HCEC 1CT (cell line): ENCODE measurements at places on chromosomes 11 and 22.

- peak; percentile 30 for DNase-seq
Observed at GRCh38 chr11:71452199-71453036, 585 bp upstream of the NADSYN1 start.

DNA sequence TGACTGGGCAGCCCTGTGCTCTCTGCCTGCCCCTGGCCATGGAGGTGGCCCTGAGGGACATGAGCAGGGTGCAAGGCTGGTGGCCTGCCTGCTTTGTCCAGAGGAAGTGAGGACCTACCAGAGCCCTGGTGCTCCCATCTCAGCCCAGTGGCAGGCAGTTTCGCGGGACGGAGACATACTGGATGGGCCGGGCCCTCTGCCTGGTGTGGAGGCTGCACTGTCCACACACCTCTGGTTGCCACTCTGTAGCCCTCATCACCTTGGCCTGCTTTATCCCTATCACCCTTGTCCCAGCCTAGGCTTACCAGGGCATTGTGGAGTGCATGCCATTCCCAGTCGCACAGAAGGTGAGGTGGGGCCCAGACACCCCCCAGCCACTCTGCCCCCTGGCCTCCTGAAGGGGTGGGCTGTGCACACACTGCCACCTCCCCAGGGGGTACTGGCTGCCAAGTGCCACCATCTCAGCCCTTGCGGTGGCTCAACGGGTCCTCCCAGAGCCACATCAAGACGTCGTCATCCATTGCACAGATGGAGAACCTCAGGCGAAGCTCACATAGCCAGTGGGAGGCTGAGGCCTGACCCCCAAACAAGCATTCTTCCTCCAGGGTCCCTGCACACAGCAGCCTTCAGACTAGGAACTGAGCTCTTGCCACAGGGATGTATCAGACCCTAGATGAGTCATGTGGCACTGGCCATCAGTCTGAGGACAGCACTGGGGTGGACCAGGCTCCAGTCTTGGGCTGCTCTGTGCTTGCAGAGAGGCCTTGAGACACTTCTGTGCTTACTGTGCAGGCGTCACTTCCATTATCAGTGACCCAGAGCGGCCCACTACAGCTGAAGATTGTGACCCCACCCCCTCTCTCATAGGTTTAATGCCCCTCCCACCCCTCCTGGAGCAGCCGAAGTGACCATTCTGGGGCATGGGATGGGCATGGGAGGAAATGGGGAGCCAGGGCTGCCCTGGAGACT, 176.1 kb downstream of the IGLL1 start:
- no peak for DNase-seq

GRCh38 chr11:57180081-57180561, 1.6 kb upstream of the LRRC55 start:
- DNase-seq = no peak

GRCh38 chr11:62462508-62462892, 43.7 kb downstream of the SCGB1A1 start:
- DNase-seq = no peak

DNA sequence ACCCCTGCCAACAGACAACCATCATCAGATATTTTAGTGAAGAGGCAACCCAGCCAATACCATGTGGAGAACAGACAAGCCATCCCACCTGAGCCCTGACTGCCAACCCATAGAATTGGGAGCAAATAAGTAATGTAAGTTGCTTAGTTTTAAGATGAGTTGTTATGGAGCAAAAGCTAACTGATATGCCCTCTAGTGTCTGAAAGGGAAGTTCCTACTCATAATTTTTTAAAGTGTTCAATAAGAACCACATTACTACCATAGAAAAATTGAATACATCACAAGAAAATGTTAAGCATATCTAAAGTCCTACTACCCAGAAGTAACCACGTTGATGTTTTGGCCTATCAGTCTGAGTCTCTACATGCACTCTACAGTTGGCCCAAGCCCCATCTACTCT, 50.8 kb upstream of the SLC36A4 start:
- DNase-seq = peak; percentile 38

- no peak for DNase-seq
Observed at GRCh38 chr11:129644326-129644725, 171.3 kb upstream of the TMEM45B start.

DNA sequence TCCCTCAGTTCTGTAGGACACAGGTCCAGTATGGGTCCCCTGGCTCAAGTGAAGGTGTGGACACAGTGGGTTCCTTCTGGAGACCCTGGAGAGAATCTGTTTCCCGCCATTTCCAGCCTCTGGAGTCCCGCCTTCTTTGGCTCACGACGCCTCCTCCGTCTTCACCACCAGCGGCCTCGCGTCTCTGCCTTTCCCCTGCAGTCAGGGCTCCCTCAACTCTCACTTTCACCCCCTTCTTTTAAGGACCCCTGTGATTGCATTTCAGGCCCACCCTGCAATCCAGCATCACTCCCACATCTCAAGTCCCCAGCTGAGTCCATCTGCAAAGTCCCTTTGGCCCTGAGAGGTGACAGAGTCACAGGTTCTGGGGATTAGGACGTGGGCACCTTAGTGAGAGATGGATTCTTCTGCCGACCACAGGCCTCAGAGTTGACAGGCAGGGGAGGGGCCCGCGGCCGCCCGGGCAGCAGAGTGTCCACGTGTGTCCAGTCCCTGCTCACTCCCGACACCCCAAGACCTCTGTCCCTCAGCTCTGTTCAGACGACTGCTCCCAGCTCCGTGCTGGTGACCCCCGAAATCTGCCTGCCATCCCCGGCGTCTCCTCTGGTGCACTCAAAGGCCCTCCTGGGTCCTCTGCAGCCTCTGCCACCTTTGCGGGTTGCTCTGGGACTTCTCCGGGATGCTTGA, 36.9 kb upstream of the KRTAP5-7 start:
- no peak for DNase-seq
